Right ventricle myocardium superior (tissue), 1 donor: ENCODE measurements at places on chromosomes 5 and 9. TPM values are rescaled to one million over a fixed set of nuclear protein-coding genes. Genes with fewer than 3 reads are reported as not detected.

- no peak for DNase-seq
These were observed 13.9 kb upstream of the OSMR start for GRCh38 chr5:38831909-38832308.

DNA sequence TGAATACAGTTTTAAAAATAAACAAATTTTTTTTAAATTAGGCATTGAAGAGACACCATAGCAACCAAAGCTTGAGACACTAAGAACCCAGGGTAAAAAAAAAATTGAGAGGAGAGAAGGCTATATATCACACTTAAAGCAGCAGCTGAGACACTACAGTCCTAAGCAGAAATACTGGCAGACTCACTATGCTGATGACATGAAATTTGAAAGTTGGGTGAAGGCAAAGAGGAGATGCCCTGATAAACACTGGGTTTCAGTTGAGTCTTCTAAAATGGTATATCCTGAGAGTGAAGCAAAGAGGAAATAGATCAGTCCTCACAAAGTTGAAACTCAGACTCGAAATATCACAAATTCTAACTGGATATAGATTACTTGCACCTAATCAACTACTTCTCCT is 419.9 kb upstream of the CDH9 start:
- no peak for DNase-seq

GRCh38 chr5:4232084-4232483 is 636.5 kb downstream of the IRX1 start:
- DNase-seq, result no peak

The FRMPD1 gene
- 1.6 TPM for total RNA-seq

DNA sequence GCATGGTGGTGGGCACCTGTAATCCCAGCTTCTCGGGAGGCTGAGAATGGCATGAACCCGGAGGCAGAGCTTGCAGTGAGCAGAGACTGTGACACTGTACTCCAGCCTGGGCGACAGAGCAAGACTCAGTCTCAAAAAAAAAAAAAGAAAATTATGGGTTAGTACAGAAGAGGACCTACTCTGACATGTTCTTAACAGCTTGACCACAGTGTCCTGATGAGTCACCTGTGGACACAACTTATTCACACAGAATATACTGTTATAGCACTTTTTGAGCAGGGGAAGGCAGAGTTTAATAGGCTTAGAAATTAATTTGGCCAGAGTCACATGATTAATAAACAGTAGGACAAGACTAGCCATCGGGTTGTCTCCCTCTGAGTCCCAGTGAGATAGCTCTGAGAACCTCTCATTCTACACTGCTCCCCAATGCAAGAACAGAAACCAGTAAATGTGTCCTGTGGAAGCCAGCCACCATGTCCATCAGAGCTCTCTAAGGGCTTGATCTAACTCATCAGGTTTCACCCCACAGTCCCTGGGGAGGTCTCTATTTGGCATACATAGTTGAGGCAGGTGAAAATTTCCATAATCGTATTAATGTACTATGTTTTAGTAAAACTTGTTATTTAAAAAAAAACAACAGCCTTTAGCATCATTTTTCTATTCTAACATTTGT is 1077.9 kb upstream of the C9orf72 start:
- no peak for DNase-seq

DNA sequence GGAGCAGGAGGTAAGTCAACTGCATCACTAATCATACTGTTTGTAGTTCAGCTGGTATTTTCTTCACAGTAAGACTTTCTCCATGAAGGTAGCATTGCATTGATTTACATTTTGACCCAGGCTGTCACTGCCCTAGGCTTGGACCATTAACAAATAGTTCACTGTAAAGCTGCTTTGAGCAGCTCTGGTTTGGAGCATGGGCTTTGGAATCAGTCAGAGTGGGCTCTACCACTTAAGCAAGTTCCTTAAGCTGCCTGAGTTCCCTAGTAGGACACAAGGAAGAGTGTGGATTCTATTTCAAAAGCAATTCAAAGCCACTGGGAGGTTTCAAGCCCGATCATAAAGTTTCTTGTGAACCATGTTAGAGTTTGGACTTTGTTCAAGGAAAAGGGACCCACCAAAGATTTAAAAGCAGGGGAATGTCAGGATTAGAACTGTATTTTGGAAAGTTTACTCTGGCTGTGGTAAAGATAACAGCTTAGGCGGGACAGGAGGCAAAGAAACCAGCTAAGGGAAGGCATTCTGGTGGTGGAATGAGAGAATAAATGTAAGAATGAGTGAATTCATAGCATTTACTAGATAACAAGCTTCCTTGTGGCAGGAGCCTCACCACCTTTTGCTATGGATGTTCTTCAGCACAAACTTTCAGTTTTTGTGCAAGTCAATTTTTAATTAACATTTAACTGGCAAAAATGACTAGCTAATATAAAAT is 12.3 kb upstream of the PANK3 start:
- no peak for DNase-seq

DNA sequence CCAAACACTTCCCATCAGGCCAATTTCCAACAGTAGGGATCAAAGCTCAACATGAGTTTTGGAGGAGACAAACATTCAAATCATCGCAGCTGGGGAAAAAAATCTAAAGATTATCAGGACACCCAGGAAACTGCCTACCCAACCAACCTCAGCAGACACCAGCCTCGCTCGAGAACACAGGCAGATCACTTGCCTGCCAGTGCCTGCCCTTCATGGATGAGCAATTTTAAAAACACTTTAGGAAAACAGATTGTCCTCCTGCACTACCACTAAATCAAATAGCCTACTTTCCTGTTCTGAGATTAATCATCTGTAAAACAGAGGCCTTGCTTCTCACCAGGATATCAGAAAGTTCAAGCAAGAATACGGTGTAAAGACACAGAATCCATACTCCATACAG is 14.7 kb upstream of the TMEM174 start:
- DNase-seq, result no peak

GRCh38 chr9:89814340-89815040 is 209.7 kb downstream of the GADD45G start:
- no peak for DNase-seq
